ENCODE measurements at places on chromosomes 6 and 20.

GRCh38 chr6:4085332-4085700 lies 6.4 kb upstream of the FAM217A start:
- no peak for DNase-seq

DNA sequence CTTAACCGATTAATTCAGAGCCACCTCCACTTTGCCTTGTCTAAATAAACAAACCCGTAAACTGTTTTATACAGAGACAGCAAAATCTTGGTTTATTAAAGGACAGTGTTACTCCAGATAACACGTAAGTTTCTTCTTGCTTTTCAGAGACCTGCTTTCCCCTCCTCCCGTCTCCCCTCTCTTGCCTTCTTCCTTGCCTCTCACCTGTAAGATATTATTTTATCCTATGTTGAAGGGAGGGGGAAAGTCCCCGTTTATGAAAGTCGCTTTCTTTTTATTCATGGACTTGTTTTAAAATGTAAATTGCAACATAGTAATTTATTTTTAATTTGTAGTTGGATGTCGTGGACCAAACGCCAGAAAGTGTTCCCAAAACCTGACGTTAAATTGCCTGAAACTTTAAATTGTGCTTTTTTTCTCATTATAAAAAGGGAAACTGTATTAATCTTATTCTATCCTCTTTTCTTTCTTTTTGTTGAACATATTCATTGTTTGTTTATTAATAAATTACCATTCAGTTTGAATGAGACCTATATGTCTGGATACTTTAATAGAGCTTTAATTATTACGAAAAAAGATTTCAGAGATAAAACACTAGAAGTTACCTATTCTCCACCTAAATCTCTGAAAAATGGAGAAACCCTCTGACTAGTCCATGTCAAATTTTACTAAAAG lies 2.7 kb downstream of the FOXC1 start:
- DNase-seq: no peak

DNA sequence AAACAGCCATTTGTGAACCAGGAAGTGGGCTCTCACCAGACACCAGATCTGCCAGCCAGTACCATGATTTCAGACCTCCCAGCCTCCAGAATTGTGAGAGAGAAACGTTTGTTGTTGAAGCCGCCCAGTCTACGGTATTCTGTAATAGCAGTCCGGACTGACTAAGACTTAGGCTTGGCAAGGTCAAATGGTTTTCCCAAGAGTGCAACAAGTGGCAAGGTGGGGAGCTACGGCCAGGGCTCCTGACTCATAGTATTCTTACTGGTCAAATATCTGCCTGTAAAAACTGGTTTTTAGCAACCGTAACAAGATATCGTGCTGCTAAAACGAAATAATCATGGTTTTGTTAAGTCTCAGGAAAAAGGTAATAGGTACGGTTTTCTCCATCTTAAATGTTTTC lies 37.8 kb downstream of the MCUR1 start:
- no peak for DNase-seq

GRCh38 chr6:15879371-15880261 lies 216.8 kb upstream of the DTNBP1 start:
- DNase-seq: no peak

DNA sequence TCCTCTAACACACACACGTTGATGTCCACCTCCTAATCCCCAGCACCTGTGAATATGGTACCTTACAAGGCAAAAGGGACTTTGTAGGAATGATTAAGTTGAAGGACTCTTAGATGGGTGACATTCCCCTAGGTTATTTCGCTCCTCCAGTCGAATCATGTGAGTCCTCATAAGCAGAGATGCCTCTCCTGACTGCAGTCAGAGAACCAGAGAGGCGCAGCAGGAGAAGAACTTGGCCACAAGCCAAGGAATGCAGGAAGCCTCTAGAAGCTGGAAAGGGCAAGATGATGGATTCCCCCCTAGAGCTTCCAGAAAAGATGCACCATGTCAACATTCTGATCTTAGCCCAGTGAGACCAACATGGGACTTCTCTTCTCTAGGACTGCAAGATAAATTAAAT lies 133.1 kb upstream of the PTPRT start:
- DNase-seq: no peak

- DNase-seq: no peak
Measured at GRCh38 chr6:157984686-157985225, 3.1 kb downstream of the SYNJ2 start.
